ENCODE measurements at places on chromosomes 7 and 10.

DNA sequence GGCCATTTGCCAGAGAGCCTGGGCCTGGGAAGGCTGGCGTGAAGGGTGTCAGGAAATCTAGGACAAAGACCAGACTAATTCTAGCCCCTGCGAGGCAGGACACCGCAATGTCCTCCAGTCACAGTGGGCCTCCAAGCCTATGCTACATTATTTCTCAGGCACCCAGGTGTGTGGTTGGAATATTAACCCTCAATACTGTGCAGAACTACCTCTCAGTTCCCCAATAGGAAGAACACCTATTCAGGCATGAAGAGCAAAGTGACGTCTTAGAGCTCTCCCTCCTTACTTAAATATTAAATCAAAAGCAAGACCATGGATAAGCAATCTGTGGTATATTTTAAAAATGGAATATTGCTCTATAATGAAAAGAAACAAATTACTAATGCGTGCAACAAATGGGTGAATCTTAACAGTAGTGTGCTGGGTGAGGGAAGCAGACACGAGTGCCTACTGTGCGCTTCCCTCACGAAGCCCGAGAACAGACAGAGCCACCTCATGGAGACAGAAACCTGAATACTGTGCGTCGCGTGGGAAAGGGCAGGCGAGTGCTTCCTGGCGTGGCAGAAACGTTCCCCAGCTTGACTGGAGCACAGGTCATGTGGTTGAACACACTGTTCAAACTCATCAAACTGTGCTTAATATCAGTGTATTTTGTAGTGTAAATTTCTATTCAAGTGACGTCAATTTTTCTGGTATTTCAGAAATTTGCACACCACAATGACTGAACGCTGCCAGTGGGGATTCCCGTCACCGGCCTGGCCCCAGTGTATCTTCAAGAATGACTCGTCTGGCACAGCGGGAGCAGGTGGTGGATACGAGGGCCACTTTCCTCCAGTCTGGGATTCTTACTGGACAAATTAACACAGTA lies 15.5 kb upstream of the PTPRN2 start:
- no peak for DNase-seq

DNA sequence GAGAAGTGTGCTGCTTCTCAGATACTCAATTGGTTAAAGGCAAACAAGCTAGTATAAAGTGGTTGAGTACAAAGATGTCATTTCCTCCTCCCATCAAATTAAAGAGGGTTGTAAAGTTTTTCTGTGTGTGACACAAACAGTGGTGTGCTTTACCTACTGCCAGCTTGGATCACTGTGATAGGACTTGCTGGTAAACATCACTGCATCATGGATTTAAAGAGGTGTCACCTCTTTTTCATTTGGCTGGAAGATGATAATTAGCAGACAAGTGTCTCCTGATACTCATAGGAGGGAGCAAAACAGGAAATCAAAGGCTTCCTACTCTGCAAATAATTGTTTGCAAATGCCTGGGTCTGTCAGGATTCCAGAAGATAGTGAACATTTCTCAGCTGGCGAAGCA lies 200.5 kb downstream of the MDFIC start:
- DNase-seq: no peak

DNA sequence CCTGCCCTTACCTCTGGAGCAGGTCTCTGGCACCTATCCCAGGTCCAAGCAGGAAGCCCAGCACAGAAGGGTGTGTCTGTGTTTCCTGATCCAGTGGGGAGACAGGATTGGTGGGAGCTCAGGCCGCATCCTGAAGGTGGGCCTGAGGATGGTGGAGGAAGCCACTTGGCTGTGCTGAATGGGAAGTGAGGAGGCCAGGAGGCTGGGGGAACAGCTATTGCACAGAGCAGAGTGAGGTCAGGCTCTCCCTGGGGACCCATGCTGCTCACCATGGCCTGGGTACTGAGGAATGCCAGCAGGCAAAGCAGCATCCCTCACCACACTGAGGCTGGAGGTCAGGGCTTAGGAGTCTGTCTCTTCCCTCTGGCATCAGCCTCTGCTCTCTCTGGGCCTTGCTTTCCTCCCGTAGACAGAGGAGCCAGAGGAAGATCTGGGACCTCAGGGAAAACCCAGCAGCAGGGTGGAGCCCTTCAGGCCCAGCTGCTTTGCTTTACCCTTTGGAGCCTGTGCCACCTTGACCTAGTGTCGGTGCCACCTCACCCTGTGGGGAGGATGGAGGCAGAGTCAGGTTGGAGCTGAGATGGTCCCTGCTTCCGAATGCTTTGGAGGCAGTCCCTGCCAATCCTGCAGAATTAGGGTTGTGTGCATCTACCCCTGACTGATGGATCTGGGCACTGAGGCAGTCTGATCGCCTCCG lies 39.0 kb downstream of the CDH23 start:
- DNase-seq: no peak

DNA sequence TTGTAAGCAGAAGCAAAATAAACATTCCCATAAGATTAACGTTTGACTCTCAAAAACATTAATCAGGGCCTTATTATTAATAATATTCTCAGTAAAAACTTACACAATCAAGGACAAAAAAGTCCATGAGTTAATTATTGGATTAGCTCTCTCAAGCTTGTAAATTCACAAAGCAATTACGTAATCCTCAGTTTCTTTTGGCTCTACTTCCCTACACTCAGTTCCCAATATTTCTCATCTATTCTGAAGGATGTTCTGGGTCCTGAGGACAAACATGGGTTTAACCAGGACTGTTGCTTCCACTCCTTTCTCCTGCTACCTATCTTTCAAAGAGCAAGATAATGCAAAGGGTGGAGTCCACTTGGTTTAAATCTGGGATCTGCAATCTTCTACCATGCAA lies 15.1 kb downstream of the FBXL13 start:
- DNase-seq: no peak

GRCh38 chr10:17820943-17821342 lies 11.8 kb downstream of the MRC1 start:
- no peak for DNase-seq
